Upper lobe of left lung (tissue), 6 donors: ENCODE measurements at places on chromosomes 2 and 18.

DNA sequence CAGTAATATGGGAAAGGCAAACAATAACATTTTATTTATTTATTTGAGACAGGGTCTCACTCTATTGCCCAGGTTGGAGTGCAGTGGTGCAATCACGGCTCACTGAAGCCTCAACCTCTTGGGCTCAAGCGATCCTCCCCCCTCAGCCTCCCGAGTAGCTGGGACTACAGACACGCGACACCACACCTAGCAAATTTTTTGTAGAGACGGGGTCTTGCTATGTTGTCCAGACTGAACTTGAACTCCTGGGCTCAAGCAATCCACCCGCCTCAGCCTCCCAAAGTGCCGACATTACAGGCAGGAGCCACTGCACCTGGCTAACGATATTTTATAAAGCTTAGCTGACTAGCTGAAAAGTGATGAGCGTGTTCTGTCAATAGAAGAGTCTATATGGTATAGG is 17.5 kb upstream of the PLEKHH2 start:
- no peak for DNase-seq

DNA sequence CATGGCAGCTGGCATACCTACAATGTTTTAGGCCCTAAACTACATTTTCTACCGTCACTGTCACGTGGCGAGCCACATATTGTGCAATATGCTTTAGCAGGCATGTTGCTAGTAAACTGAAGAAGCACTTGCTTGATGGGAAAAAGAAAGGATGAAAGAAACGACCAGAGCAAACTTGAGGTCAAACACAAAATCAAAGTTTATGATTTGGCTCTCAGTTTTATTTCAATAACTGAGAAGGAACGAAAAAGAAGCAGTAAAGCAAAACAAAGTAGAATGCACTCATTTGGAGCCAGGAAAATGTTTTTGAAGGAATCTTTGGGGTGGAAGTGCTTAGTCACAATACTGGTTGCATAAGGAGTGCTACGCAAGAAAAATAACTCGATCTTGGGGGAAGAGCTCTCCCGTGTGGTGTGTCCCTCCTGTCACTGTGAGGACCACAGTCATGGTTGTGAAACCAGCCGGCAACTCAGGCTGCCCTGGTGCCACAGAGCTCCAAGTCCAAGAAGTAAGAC is 349.8 kb downstream of the RBM43 start:
- DNase-seq: no peak

GRCh38 chr2:11357428-11357972 is 13.1 kb upstream of the ROCK2 start:
- peak; percentile 67 for DNase-seq

DNA sequence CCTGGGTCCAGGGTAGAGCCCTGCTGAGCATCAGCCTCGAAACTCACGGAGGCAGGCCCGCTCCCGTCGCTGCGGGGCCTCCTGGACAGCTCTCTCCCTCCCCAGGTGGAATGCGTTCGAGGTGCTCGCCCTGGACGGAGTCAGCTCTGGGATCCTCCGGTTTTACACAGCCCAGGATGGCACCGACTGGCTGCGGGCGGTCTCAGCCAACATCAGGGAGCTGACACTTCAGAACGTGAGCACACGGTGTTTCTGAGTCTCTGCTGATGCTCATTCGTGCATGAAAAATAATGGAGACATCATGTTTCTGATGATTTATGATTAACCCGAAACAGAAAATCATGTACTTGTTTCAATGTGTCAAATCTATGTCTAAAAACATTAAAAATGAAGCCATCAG is 175.5 kb upstream of the TPO start:
- DNase-seq: peak; percentile 48

DNA sequence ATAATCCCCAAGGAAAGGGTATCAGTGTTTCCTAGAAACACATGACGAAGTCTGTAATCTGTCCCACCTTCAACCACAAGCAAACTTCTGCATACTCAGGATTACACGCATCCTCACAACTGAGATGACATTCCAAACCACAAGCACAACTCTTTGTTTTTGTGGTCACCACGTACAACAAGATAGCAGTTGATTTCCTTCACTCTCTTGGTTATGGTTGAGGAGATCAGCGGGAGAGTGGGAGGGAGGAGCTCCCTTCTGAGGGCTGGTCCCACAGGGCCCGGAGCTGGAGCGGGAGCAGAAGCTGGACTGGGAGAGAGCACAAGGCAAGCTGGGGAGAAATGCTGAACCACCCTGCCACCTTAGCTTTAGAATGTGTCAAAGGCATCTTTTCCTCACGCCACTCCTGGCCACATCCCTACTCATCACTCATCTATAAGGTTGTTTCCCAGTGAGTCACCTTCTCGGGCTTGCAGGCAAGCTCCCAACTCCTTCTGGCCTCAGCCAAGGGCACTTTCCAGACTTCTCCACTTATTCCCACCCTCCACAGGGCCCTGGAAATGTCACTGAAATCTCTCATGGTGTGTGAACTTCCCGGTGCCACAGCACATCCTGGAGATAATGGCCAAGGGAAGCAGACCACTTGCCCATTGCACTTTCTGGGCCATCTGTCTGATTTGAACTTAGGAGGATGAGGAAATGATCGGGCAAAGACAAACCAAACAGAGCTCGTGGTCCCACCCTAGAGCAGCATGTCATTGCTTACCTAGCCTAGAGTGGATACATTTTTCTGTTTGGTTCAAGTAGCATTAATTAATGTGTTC is 98.9 kb upstream of the LGALSL start:
- DNase-seq: peak; percentile 20

GRCh38 chr2:147149575-147150240 is 695.1 kb upstream of the ACVR2A start:
- DNase-seq: no peak

DNA sequence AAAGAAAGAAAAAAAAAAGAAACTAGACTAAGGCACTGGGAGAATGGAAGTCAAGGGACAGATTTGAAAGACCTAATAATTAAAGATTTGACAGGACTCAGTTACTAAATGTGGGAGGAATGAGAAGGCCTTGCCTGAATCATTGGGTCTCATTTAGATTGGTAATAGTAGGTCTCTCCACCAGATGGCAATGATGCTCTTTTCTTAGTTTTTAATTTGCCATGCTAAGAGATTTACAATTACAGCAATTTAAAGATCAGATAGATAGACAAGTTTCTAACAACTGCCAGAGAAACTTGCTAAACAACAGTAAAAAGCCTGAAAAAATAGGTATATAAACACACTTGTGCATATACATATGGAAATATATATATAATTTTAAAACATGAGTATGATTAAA is 153.0 kb downstream of the TMEM247 start:
- no peak for DNase-seq

- no peak for DNase-seq
Measured at GRCh38 chr2:99615247-99615771, 125.5 kb upstream of the REV1 start.

DNA sequence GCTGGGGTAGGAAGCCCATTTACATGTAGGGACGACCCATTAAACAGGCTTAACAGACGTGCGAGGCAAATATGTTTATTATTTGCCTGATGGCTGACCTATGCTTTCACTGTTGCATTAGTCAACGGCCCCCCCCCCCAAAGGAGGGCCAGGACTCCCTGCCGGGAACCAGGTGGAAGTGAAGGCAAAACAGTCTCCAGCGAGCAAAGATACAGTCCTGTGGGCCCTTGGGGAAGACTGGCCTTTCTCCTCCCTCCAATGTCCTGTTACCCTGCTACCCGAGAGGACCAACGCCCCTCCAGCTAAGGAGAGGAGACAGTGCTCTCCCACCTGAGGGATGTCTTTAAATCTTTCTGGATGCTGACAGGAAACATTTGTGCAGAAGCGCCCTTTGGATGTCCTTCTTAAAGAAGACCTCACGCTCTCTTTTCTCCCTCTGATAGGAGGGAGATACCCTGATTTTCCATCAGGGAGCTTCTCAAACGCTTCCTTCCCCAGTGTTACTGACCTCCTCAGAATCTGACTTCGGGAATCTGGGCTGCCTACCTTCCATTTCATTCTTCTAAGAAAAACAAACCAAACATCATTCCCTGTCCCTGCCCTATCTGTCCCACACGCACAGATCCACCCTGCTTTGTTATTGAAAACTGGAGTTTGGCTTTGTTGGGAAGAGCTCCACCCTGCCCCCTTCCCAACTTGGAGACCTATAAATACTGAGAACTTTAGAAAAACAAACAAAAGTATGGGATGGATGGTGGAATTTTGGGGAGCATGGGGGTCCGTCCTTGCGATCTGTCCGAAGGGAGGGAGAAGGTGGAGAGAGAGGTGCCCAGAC is 135.9 kb upstream of the SIX3 start:
- DNase-seq: no peak

DNA sequence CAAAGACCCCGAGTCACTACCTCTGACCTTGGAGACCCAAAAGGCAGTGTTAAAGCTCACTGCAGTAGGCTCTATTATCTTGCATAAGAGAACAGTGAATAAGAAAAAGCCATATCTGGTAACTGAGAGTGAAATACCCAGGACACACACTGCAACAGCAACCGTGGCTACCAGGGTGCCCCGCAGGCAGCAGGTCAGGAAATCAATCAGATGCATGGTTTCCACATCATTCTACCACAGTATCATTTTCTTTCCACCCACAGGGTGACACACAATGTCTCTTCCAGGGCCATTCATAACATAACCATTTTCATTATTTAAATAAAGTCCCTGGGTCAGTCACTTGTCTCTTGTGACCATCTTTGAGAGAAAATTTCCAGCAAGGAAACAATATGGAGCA is 131.3 kb downstream of the CCBE1 start:
- no peak for DNase-seq

- peak; percentile 36 for DNase-seq
Measured at GRCh38 chr2:207830778-207831438, 61.2 kb upstream of the FZD5 start.

- no peak for DNase-seq
Measured at GRCh38 chr2:67771380-67771779, 291.4 kb downstream of the C1D start.

GRCh38 chr2:136444323-136444722 is 321.0 kb upstream of the THSD7B start:
- DNase-seq: no peak

GRCh38 chr2:204545861-204546735 is 823 bp downstream of the PARD3B start:
- peak; percentile 87 for DNase-seq

- no peak for DNase-seq
Measured at GRCh38 chr2:150023044-150023443, 435.5 kb upstream of the MMADHC start.

DNA sequence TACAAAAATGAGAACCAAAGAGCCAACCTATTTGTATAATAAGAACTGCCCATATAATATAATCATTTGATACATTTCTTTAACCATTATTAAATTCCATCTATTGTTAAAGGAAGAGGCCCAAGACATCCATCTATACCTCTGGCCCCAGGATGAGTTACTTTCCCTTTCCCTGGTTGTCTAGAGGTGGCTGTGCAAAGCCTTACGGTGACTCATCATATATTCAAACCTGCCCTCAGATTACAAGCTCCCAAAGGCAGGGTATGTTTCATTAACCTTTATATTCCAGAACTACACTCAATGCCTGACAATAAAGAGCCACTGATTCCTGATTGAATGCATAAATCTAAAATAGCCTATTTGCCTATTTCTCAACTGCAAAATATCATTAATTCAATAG is 105.8 kb upstream of the PID1 start:
- DNase-seq: no peak

DNA sequence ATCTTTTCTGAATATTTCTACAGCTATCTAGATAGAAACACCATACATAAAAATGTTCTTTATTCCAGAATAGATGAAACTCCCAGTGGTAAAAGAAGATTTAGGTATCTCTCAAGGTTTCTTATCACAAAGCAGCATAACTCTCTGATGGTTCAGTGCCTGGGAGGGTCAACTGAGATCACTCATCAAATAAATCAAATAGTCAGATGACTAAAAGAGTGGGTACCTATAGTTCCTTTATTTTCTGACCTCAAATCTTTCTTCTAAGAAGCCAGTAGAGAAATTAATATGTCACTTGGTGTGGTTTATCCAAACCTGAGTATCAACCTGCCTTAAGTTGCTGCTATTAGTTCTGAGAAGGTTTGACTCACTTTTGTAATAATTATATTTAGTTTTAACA is 120.9 kb downstream of the TMEFF2 start:
- DNase-seq: no peak

DNA sequence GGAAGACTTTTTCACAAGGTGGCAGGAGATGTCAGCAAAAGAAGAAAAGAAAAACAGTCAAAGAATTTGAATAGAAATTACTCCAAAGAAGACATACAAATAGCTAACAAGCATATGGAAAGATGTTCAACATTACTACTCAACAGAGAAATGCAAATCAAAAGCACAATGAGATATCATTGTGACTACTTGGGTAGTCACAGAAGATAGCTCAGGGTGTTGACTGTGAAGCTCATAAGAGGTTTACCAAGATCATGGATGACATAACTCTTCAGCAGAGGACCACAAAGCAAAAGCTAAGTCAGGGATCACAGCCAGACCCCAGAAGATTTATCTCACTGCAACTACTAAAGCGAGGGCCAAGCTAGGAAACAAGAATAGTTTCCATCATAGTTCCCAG is 53.0 kb upstream of the TANK start:
- DNase-seq: no peak

GRCh38 chr2:181149056-181149455 is 168.7 kb downstream of the UBE2E3 start:
- no peak for DNase-seq

DNA sequence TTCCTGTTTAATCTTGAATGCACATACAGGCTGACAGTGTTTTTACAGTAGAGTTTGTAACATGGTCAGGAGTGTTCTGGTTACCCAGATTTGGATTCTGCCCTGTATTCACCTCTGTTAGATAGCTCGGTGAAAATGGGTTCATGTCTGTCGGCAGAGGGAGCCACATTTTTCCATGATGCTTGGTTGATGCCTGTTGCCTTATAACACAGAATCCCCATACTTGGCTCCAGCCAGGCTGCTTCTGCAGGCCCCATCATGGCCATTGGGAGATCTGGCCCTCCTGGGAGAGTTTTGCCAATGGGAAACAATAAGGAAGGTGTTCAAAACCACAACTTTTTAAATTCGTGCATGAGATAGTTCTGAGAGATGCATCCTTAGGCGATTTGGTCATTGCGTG is 78.1 kb downstream of the WDSUB1 start:
- no peak for DNase-seq

GRCh38 chr2:176177580-176178037 is 10.9 kb upstream of the HOXD1 start:
- DNase-seq: no peak

DNA sequence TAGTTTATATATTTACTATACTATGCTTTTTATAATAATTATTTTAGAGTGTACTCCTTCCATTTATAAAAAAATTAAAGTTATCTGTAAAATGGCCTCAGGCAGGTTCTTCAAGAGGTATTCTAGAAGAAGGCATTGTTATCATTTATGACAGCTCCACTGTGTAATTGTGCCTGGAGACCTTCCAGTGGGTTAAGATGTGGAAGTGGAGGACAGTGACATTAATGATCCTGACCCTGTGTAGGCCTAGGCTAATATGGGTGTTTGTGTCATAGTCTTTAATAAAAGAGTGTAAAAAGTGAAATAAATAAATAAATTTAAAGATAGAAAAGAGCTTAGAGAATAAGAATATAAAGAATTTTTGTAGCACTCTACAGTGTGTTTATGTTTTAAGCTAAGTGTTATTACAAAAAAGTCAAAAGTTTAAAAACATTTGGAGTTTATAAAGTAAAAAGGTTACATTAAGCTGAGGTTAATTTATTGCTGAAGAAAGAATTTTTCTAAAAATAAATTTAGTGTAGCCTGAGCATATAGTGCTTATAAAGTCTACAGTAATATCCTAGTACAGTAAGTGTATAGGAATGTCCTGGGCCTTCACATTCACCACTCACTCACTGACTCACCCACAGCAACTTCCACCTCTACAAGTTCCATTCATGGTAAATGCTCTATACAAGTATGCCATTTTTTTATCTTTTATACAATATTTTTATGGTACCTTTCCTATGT is 190.0 kb upstream of the SESTD1 start:
- DNase-seq: no peak
